Activated CD4-positive, alpha-beta memory T cell treated with anti-CD3 and anti-CD28 coated beads for 36 hours (primary cell): ENCODE measurements at places on chromosomes 1 and 21. TPM values are rescaled to one million over a fixed set of nuclear protein-coding genes. Genes with fewer than 3 reads are reported as not detected.

Gene CDK11B
- total RNA-seq = 36.9 TPM

Gene ESRRG
- not detected for total RNA-seq

Gene TBX19
- 2.2 TPM for total RNA-seq

Gene USF1
- total RNA-seq = 43.4 TPM

GRCh38 chr1:145979746-145980456, 15.4 kb downstream of the POLR3GL start:
- H3K36me3 ChIP-seq = no peaks in the 10 kb centered on the region
- no peak overlapping the region for H3K27ac ChIP-seq
- H3K4me3 ChIP-seq = no peak overlapping the region
- DNase-seq = peak; percentile 51
- H3K27me3 ChIP-seq = no peaks in the 10 kb centered on the region

DNA sequence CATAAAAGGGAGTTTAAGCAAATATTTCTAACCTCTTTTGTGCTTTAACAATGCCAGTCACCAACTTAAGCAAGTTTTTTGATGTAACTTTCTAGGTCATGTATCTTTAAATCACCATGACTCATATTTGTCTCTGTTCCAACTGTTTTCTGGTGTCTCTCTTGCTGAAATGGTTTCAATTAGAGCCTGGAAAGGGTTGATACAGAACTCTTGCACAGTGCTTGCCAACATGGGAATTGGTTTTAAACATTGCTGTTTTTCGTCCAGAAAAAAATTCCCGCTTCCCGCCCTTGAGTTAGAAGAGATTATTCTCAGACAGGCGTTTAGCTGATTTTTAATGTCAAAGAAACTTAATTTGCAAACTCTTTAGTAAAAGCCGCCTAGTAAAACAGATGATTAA, 46.4 kb upstream of the SLC22A15 start:
- no peak overlapping the region for H3K4me3 ChIP-seq
- no peaks in the 10 kb centered on the region for H3K4me1 ChIP-seq
- no peaks in the 10 kb centered on the region for H3K36me3 ChIP-seq
- no peak overlapping the region for H3K27ac ChIP-seq

DNA sequence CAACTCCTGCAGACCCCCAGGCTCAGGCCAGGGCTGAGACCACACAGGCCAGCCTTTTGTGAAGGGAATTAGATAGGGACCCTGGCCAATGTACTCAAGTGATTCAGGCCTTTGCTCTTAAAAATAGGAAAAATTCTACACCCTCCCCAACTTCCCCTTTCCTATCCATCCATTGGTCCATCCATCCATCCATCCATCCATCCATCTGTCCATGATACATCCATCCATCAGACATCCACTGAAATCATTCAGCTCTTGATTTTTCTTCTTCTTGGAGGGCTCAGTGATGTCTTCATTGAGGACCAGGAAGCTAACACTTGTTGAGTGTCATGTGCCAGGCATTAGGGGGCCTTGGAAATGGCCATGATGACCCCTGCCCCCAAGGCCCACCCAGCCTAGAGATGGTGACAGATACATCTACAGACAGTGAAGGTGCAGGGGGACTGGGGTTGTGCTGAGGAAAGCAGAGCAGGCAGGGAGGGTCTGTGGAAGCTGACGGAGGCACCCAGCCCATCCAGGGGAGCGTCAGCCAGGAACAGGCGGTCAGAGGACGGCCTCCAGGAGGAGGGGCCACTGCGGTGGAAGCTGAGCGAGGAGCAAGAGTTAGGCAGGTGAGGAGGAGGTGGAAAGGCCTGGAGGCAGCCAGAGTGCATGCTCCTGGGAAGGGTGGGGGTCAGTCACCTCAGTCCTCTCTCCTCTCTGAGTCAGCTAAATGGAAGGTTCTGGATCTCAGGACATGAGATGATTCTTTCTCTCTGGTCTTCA, 81.9 kb downstream of the EPHB2 start:
- no peak overlapping the region for H3K4me3 ChIP-seq
- DNase-seq = no peak

- H3K27me3 ChIP-seq = peaks cover 36% of the 10 kb centered on the region
- no peak within 1 kb of the TSS for H3K27ac ChIP-seq
- no peaks in the 10 kb centered on the region for H3K4me1 ChIP-seq
- DNase-seq = peak; percentile 22
- no peak within 1 kb of the TSS for H3K4me3 ChIP-seq
Observed at GRCh38 chr1:2003541-2004131, at the start of gene CFAP74. TSS of gene CFAP74 (minus strand) at chr1:2003786. CDS start at chr1:1990956, 12,830 bp downstream.

DNA sequence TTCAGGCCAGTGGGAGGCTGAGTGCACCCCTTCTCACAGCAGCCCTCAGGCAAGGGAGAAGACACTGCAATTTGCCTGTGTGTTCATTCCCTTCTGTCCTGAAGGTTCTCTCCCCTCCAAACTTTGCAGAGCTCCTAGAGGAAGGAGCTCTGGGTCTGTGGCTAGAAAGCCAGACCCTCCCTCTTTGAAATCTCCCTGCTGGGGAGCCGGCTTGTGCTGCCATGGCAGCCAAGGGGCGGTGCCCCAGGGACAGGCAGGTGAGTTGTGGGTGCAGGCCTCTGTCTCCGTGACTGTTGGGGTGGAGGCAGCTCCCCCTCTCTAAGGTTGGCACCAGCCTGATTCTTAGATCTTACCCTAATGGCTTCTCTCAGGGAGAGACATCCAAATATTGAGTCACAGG, 53.0 kb downstream of the OLFML2B start:
- no peaks in the 10 kb centered on the region for H3K27me3 ChIP-seq
- peaks cover 14% of the 10 kb centered on the region for H3K36me3 ChIP-seq
- no peak for DNase-seq
- H3K4me3 ChIP-seq = no peak overlapping the region
- H3K27ac ChIP-seq = no peak overlapping the region
- H3K4me1 ChIP-seq = no peaks in the 10 kb centered on the region

DNA sequence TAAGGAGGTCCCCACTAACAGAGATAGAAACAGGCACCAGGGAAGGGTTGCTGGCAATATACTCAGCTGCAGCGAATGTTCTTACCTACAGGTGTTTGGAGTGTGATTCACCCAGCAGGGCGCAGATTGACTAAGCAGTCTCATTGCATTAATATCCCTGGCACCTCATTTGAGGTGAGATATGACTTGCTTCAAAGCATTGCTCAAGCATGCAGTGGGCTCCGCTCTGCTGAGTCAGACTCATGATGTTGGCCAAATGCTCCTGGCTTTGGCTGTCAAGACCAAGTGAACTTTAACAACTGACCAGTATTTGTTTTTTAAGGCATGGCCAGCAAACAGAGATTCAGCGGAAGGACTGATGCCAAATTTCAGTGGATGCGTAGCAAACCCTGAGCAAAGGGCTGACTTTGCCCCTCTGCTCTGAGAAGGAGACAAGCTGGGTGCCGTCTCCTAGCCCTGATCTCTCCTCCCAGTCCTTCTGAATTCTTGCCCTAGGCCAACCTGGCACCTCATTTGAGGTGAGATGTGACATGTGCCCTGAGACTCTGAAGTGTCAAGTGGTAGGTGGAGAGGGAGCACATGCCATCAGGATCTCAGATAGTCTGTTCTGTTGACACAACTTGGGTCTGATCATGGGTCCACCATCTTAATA, 187.1 kb upstream of the COA6 start:
- H3K4me3 ChIP-seq = no peak overlapping the region
- peaks cover under 1% of the 10 kb centered on the region for H3K36me3 ChIP-seq
- peaks cover 51% of the 10 kb centered on the region for H3K27me3 ChIP-seq
- peak; percentile 63 for DNase-seq

GRCh38 chr1:230567221-230567575, 75.1 kb upstream of the COG2 start:
- H3K27me3 ChIP-seq = peaks cover 17% of the 10 kb centered on the region
- no peak for DNase-seq
- peaks cover 9% of the 10 kb centered on the region for H3K4me1 ChIP-seq
- H3K27ac ChIP-seq = no peak overlapping the region

- DNase-seq = no peak
- peaks cover 1% of the 10 kb centered on the region for H3K27me3 ChIP-seq
- no peak overlapping the region for H3K27ac ChIP-seq
- no peak overlapping the region for H3K4me3 ChIP-seq
Observed at GRCh38 chr1:93695411-93696005, 13.9 kb upstream of the BCAR3 start.

DNA sequence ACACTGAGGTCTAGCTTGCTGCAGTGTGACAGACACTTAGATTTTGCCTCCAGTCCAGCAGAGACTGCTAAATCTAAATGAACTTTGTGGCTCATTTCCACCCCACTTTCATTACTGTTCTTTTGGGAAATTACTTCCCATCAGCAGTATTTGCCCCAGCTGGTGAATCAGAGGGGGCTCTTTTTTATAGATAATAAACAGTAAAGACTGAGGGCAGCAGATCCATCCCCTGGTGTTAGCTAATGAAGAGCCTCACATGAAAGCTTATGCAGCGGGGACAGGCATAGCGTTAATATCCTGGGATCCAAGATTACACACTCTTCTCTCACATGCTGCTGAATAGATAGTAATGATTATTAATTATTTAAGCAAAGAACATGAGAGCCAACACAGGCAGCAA, 6.4 kb upstream of the CTNNBIP1 start:
- H3K27me3 ChIP-seq = no peaks in the 10 kb centered on the region
- no peak overlapping the region for H3K27ac ChIP-seq
- H3K36me3 ChIP-seq = no peaks in the 10 kb centered on the region
- no peak for DNase-seq
- H3K4me3 ChIP-seq = no peak overlapping the region
- peaks cover 13% of the 10 kb centered on the region for H3K4me1 ChIP-seq

DNA sequence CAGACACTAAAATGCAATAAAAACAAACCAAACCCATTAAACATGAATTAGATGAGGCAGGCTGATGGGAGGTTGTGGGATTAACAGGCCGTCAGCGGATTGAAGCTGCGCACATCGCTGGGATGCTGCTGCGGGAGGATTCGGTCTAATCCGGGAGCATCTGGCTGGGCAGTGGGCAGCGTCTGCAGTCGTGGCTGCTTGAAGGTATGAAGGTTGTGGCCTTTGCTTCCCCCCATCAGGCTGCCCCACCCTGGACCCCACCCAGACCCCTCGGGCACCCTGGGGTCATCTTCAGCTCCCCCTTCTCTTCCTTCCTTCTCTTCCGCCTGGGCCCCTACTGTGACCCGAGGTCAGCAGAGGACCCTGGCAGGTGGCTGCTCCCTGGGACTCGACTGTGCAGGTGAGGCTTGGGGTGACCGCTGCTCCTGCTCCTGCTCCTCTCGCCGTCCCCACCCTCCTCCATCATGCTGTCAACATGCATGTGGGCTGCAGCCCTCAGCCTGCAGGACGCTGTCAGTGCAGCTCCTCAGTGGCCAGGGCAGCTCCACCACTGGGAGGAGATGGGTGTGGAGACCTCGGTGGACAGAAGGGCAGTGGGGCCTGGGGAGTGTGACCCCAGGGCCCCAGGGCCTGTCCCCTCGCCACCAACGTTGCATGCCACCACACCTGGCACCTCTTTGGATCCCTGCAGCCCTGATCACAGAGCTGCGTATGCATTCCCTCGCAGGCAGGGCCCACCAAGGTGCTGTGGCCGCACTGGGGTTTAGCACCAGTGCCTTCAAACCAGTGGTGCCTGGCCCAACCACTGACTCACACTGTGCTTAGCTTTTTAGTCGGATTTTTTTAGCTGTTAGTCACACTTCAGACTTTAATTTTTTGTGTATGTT, 112.2 kb upstream of the COL6A1 start:
- H3K4me3 ChIP-seq = no peak overlapping the region
- H3K27me3 ChIP-seq = no peaks in the 10 kb centered on the region
- no peaks in the 10 kb centered on the region for H3K4me1 ChIP-seq
- H3K36me3 ChIP-seq = no peaks in the 10 kb centered on the region
- DNase-seq = no peak

GRCh38 chr1:53037159-53037558, 24.9 kb upstream of the PODN start:
- no peak overlapping the region for H3K4me3 ChIP-seq
- peaks cover 16% of the 10 kb centered on the region for H3K36me3 ChIP-seq
- H3K4me1 ChIP-seq = no peaks in the 10 kb centered on the region
- no peaks in the 10 kb centered on the region for H3K27me3 ChIP-seq
- H3K27ac ChIP-seq = no peak overlapping the region
- no peak for DNase-seq

GRCh38 chr1:200207711-200208126, 180.2 kb downstream of the NR5A2 start:
- no peaks in the 10 kb centered on the region for H3K36me3 ChIP-seq
- peaks cover 11% of the 10 kb centered on the region for H3K4me1 ChIP-seq
- no peak overlapping the region for H3K27ac ChIP-seq
- no peak for DNase-seq
- H3K4me3 ChIP-seq = no peak overlapping the region

- peak overlapping the region; percentile 99 for H3K4me3 ChIP-seq
- H3K36me3 ChIP-seq = peaks cover 73% of the 10 kb centered on the region
- no peaks in the 10 kb centered on the region for H3K27me3 ChIP-seq
- H3K4me1 ChIP-seq = peaks cover 63% of the 10 kb centered on the region
Observed at GRCh38 chr1:244860914-244861610, 3.3 kb downstream of the HNRNPU start.
